ENCODE measurements at places on chromosomes 5 and 9. TPM values are rescaled to one million over a fixed set of nuclear protein-coding genes. Genes with fewer than 3 reads are reported as not detected.

Gene SLC1A1
- polyA plus RNA-seq: 18.8 TPM

Gene CSF2
- not detected for polyA plus RNA-seq

Gene HK3
- 0.30 TPM for polyA plus RNA-seq

Gene AK6
- 62.8 TPM for polyA plus RNA-seq

Gene ATOX1
- 128 TPM for polyA plus RNA-seq

Gene OTP
- polyA plus RNA-seq: not detected

Gene ATG10
- 10.2 TPM for polyA plus RNA-seq

Gene CCL19
- polyA plus RNA-seq: not detected

Gene PRUNE2
- polyA plus RNA-seq: 16.3 TPM

Gene OR2Y1
- not detected for polyA plus RNA-seq

Gene TIMD4
- 0.55 TPM for polyA plus RNA-seq

Gene LECT2
- 4.0 TPM for polyA plus RNA-seq

Gene ENTREP1
- polyA plus RNA-seq: 4.0 TPM

Gene PCDHB15
- polyA plus RNA-seq: 16.0 TPM

Gene MLANA
- polyA plus RNA-seq: 1.8 TPM

Gene GPR150
- polyA plus RNA-seq: not detected

Gene SEMA6A
- 39.6 TPM for polyA plus RNA-seq

Gene PLAC8L1
- 2.6 TPM for polyA plus RNA-seq

Gene TMEM252
- 10.1 TPM for polyA plus RNA-seq

Gene SH2D3C
- polyA plus RNA-seq: 13.8 TPM

Gene DAPK1
- polyA plus RNA-seq: 91.7 TPM

Gene ZNF354C
- 16.1 TPM for polyA plus RNA-seq

Gene PTPN3
- 57.4 TPM for polyA plus RNA-seq

Gene TMEM232
- 7.1 TPM for polyA plus RNA-seq

Gene C5orf58
- polyA plus RNA-seq: 0.49 TPM

Gene FOXI1
- 5.4 TPM for polyA plus RNA-seq

Gene CCDC180
- polyA plus RNA-seq: 5.8 TPM

Gene CBY3
- 1.1 TPM for polyA plus RNA-seq

Gene PCDHGA7
- 2.5 TPM for polyA plus RNA-seq
